RPMI7951 (cell line): ENCODE measurements at places on chromosomes 7 and 10. TPM values are rescaled to one million over a fixed set of nuclear protein-coding genes. Genes with fewer than 3 reads are reported as not detected.

- no peak for DNase-seq
Measured at GRCh38 chr10:1251769-1252168, 195.6 kb downstream of the WDR37 start.

- no peak for DNase-seq
Measured at GRCh38 chr7:92056286-92056685, 78.0 kb downstream of the CYP51A1 start.

- no peak for DNase-seq
Measured at GRCh38 chr10:130171196-130171595, 35.0 kb downstream of the GLRX3 start.

DNA sequence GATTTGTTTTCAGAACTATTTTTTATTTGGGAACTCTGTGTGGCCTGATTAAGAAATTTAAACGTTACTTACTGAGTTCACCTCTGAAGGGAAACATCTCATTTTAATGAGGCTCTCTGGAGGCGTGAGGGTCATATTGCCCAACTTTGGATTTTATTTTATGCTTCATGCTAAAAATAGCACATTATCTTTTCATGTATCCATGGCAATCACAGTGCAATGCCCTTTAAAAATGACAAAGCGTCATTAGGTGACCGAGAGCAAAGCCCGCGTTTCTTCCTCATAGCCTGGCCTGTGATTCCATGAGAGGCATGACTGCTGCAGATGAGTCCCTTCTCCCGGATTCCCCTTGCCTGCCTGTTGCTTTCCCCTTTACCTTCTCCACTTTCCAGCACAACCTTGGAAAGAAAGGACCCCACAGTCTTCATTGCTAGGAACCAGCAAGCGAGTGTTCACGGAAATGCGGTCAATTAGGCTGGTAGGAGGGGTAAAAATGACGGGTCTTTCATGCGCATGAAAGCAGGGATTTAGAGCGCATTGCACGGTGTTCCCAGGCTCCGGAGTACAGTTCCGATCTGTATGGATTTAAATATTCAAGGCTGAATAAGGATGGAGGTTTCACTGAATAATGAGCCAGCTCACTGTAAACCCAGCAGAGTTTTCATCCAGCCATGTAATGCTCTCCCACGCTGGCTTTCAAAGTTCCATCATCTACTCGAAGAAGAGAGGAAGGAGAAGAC is 98.2 kb upstream of the PITRM1 start:
- peak; percentile 33 for DNase-seq

- no peak for DNase-seq
Measured at GRCh38 chr7:44634187-44634838, 27.9 kb downstream of the OGDH start.

- no peak for DNase-seq
Measured at GRCh38 chr10:86263907-86264306, 102.7 kb downstream of the GRID1 start.

- DNase-seq: no peak
Measured at GRCh38 chr7:17651341-17651740, 289.0 kb downstream of the SNX13 start.

DNA sequence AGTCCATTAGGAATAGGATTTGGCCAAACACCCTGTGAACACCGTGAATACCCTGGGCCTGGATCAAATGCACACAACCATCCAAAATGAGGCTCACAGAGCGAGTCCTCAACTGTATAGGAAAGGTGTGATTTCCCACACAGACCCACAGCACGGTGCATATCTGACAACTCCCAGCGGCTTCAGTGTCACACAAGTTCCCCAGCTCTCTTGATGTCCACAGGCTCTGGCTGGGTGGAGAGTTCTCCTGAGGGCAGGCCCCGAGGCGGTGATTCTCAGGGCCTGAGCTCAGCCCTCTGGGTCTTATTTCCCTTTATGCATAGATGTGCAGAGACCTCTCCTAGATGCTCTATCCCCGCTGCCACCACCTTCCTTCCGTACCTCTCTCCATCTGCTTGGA is 64.1 kb downstream of the SH3PXD2A start:
- DNase-seq: no peak

DNA sequence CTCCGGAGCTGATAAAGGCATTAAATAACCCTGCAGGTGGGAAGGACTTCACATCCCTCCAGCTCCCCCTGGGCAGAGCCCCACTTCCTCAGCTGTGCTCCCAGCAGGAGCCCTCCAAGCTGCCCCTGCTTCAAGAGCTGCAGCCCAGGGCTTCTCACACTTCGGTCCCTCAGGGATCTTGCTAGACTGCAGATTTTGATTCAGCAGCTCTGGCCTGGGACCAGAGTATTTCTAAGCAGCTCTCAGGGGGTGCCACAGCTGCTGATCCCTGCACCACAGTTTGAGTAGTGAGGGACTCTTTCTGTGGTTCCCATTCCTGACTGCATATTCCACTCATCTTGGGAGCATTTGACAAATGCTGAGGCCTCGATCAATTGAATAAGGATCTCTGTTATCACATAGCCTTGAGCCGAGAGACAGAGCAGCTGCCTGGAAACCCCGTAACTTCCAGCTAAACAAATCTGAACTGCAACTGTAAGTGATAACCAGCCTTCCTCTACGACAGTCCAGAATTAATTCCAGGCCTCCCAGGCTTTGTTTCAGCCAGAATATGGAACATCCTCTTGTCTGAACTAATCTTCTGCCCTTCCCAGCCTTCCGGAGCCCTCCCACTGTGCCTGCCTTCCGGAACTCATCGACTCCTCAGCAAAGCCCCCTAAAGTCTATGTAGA is 161.4 kb downstream of the CCDC3 start:
- DNase-seq: no peak

GRCh38 chr7:105638902-105639495 is 57.7 kb upstream of the EFCAB10 start:
- DNase-seq: no peak

DNA sequence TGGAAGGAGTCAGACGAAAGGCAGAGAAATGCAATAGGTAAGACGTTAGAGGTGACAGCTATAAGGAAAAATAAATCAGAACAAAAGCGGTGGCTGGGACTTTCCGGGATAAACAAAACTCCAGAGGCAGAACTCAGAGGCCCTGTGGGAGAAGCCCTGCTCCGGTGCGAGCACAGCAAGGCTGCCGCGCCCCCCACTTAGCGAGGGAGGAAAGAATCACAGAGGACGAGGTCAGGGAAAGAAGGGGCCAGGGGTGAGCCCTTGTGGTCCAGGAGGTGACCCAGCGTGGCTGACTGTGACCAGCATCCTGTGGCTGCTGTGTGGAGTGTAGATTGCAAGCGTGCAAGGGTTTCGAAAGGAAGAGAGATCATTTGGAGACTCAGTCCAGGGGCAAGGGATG is 591.8 kb upstream of the ADARB2 start:
- DNase-seq: no peak

DNA sequence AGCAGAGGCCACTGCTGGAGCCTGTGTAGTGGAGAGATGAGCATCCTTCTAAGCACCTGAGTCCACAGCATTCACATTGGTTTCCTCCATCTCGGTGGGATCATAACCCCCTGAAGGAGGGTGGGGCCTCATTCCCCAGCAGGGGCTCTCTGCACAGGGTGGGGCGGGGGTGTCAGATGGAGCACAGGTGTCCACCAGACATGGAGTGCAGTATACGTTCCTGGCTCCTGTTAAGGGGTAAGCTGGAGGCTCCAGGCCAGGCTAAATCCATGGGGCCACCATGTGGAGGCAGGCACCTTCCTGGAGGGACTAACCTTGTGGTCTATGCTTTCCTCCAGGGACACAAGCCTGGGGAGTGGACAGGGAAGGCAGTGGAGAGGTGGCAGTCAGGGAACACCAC is 252.6 kb downstream of the GRID1 start:
- DNase-seq: no peak

GRCh38 chr7:82534684-82535083 is 91.1 kb upstream of the CACNA2D1 start:
- peak; percentile 7 for DNase-seq

- peak; percentile 39 for DNase-seq
Measured at GRCh38 chr7:142371586-142372377, 113.9 kb upstream of the PRSS58 start.

GRCh38 chr7:561631-562373 is 42.2 kb upstream of the PDGFA start:
- peak; percentile 65 for DNase-seq

The MRLN gene
- total RNA-seq: not detected in 2 replicates

The CH25H gene
- total RNA-seq: 0.49 and 0.72 TPM in 2 replicates

The ADIRF gene
- total RNA-seq: 0.49 and 0.84 TPM in 2 replicates

The SPDYE5 gene
- not detected in 2 replicates for total RNA-seq
